ENCODE measurements at places on chromosomes 11 and 22.

GRCh38 chr11:95296621-95297025 is 65.6 kb upstream of the SESN3 start:
- DNase-seq = no peak

- peak; percentile 36 for DNase-seq
Observed at GRCh38 chr22:30675436-30675835, 7.8 kb upstream of the DUSP18 start.

DNA sequence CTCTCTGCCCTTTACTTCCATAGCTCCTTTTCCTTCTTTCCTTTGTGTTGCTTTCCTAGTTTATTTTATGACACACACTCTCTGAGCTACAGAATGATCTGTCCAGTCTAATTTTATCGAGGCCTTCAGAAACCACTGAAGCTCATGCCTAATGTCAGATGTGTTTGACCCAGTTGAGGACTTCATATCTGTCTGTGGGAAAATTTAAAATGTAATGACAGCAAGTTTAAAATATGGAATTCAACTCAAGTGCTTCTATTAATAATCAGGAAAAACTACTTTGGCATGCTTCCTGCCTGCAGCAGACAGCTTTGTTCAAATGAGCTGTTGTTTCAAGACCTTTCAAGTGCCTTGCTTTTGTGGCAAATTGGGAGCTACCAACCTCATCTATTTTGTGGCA is 261.8 kb upstream of the MTNR1B start:
- DNase-seq = no peak

GRCh38 chr11:44311339-44312261 is 1.7 kb upstream of the ALX4 start:
- peak; percentile 31 for DNase-seq

GRCh38 chr11:114065094-114065493 is 5.6 kb downstream of the ZBTB16 start:
- DNase-seq = no peak

DNA sequence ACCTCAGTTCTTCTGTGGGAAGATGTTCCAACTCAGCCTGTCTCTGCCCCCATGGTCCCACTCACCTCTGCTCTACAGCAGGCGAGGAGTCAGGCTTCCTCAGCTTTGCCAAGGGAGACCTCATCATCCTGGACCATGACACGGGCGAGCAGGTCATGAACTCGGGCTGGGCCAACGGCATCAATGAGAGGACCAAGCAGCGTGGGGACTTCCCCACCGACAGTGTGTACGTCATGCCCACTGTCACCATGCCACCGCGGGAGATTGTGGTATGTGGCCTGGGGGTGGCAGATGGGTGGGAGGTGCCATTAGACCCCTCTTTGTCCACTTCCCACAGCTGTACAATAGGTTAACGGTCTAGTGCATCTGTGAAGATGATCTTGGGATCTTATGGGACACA is 73.3 kb downstream of the MYO7A start:
- DNase-seq = no peak

DNA sequence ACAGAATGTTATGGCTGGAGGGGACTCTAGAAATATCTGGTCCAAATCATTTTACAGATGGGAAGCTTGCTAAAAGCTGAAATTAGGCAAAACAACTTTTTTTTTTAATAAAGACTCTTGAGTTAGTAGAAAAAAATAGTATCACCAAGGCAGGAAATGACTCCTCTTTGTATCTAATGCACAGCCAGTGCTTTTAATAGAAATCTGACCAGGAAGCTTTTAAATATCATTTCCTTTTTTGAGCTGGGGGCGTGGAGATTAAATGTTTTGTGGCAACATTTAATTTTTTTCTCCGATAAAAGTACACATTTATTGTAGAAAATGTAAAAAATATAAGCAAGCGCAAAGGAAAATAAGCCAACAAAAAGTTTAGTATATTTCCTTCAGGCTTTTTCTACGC is 22.5 kb downstream of the TRAF6 start:
- DNase-seq = no peak

Measured in eye (tissue), 1 donor.